Activated effector memory CD4-positive, alpha-beta T cell treated with Interleukin-2 at 50 U/mL for 16 hours (primary cell): ENCODE measurements at places on chromosomes 7 and 10.

DNA sequence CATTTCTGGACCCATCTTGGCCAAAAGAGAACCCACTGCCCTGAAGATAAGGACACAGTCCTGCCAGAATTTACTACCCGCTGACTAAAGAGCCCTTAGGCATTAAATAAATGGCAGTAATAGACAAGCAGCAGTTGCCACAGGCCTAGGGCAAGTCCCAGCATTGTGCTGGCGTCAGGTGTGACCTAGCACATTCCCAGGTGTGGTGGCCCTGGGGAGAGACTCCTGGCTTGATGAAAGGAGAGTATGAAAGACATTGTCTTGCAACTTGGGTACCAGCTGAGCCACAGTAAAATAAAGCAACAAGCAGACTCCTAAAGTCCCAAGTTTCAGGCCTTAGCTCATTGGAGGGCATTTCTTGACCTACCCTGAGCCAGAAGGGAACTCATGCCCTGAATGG, 715.7 kb upstream of the SORCS1 start:
- DNase-seq, result no peak

GRCh38 chr7:134009314-134010110, 117.6 kb upstream of the LRGUK start:
- no peak for DNase-seq

GRCh38 chr7:42573881-42574672, 337.1 kb upstream of the GLI3 start:
- DNase-seq, result no peak

DNA sequence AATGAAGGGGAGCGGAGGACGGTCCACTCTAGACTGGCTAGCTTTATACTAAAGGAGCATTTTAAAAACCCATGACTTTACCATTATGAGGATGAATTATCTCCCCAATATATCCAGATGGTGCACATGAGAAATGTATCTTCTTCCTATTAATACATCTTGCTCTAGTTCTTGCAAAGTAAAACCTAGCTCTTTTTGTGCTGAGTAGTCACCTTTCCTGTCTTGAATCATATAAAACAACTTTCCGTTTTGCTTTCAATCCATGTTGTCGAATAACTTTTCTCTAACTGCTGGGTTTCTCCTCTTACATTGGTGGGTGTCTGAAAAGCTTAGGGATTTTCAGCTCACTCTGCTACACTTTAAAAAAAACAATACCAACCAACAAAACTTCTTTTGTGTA, 96.3 kb upstream of the TAC1 start:
- no peak for DNase-seq

- DNase-seq, result no peak
These were observed 251.2 kb downstream of the POU6F2 start for GRCh38 chr7:39228946-39229345.

DNA sequence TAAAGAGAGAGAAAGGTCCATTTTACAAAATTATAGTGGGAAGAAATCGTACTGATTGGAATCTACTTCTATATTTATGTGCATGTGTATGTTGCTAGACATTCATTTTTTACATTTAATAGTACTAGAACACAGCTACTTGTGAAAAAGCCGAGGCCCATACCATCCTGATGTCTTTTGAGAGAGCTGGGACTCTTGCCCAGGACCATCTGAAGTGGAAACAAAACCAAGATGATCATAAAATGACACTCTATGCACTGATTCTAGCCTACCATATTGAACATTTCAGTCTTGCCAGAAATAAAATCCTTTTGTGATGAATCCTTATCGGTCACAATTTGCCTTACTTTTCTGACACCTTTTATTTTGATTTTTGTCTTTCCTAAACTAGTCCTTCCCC, 640.0 kb downstream of the KCNMA1 start:
- no peak for DNase-seq

GRCh38 chr10:131260031-131260430, 51.5 kb downstream of the TCERG1L start:
- no peak for DNase-seq

GRCh38 chr7:66043681-66044497, 31.7 kb upstream of the ASL start:
- DNase-seq, result no peak

- no peak for DNase-seq
These were observed 137.0 kb downstream of the CNNM2 start for GRCh38 chr10:103055105-103055504.

DNA sequence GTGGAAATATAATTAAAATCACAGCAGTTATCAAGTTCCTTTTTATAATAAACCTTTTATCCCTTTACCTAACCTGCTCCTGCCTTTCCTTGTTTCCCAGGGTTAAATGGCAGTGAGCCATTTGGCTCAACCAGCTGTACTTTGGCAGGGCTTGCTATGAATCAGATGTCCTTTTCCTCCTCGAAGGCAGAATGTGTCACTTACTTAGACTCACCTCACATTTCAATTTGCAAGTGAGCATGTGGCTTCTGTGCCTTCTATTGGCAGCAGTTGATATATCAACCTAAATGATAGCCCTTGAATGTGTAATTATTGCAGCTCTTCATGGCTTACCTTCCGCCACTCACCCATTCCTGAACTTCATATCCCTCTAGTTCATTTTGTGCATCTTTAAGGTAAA, 301.7 kb downstream of the CSTF2T start:
- no peak for DNase-seq

DNA sequence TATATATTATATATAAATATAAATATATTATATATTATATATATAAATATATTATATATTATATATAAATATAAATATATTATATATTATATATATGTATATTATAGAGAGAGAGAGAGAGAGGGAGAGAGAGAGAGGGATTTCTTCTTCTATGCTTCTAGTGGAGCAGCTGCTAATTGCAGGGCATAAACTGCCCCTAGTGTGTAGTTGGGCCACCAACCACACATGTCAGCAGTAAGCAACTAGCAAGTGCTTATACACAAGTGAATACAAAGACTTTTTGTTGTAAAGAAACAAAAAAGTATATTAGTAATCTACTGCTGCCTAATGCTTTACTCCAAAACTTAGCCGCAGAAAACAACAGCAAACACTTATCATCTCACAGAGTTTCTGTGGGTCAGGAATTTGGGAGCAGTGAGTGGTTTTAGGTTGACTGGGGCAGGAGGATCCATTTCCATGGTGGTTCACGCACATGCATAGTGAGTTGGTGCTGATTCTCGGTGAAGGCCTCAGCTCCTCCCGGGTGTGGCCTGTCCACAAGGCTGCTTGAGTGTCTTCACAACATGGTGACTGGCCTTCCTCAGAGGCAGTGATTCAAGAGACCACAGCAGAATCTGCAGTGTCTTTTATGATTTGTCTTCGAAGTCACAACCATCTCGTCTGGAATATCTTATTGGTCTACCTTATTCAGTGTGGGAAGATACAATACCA, 25.5 kb upstream of the BAG3 start:
- no peak for DNase-seq

GRCh38 chr7:92682903-92683539, 92.8 kb upstream of the FAM133B start:
- DNase-seq, result no peak

- no peak for DNase-seq
These were observed 440.1 kb downstream of the KCNMA1 start for GRCh38 chr10:77197544-77197943.

DNA sequence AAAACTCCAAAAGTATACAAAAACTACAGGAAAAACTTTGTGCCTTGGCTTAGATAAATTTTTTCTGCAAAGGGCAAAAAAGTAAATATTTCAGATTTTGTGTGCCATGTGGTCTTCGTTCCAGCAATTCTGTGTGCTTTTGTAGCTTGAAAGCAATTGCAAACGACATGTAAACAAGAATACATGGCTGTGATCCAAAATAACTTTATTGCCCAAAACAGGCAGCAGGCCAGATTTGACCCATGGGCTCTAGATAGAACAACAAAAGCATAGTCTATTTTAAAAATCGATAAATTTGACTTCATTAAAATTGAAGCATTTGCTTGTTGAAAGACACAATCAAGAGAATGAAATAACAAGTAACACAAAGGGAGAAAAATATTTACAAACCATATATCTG, 336.6 kb downstream of the HPSE2 start:
- no peak for DNase-seq

GRCh38 chr10:118481871-118482270, 113.6 kb downstream of the PRLHR start:
- DNase-seq, result no peak

GRCh38 chr10:88623835-88624234, 37.3 kb downstream of the LIPJ start:
- no peak for DNase-seq

DNA sequence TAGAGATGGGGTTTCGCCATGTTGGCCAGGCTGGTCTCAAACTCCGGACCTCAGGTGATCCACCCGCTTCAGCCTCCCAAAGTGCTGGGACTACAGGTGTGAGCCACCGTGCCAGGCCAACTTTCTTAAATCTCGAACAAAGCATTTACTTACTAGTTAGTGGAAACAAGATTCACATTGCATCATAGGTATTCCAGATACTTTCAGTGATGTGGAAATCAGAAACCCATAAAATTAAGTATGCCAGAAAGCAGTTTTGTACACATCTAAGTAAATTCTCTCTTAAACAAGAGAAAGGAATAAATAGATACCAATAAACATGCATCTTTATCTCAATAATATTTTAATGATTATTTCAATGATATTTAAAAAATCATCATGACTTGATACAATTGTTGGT, 75.5 kb downstream of the DGKI start:
- DNase-seq, result no peak

GRCh38 chr7:125908711-125909110, 979.1 kb upstream of the POT1 start:
- DNase-seq, result no peak

- no peak for DNase-seq
These were observed 36.2 kb downstream of the HERPUD2 start for GRCh38 chr7:35658606-35659201.

- no peak for DNase-seq
These were observed 9.1 kb downstream of the ADCYAP1R1 start for GRCh38 chr7:31061185-31061584.

DNA sequence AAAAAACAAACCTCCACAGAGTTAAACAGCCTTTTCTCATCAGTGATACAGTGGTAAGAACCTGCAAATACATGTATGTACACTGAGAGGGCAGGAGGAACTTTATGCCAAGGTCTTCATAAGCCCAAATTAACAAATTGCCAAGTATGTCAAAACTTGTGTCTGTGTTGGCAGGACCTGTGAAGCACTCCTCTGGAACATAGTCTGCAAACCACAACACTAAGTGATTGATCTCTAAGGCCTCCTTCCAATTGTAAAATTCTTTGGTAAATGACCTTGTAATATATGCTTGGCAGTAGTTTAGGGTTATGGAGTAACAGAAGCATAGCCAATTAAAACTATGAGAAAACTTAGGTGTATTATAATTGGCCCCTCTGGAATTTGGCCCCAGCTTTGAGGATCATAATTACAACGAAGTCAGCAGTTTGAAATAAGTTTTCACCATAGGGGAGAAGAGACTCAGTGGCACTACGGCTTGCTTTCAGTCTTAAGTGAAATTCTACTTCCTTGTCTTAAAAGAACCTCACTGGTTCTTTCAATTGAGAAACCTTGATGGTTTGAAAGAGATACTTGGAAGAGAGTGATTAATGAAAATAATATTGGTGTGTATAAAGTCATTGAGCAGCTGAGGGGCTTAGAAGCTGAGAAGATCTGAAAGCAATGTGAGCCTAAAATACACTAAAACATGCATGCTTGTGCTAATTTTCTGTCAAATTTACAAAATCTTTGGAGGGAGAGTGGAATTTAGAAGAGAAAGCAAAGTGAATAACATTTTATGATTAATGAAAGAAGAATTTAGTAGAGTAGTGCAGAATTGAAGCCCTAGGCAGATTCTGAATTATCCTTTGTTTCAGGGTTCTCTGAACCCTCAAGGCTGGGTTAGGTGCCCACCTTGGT, 57.6 kb downstream of the CNNM2 start:
- no peak for DNase-seq

GRCh38 chr7:150450491-150451001, at the start of gene GIMAP8:
Gene GIMAP8, plus strand, starts transcription at chr7:150450630. Its CDS starts 16,069 bp downstream, at chr7:150466699.
- DNase-seq, result peak; percentile 64

DNA sequence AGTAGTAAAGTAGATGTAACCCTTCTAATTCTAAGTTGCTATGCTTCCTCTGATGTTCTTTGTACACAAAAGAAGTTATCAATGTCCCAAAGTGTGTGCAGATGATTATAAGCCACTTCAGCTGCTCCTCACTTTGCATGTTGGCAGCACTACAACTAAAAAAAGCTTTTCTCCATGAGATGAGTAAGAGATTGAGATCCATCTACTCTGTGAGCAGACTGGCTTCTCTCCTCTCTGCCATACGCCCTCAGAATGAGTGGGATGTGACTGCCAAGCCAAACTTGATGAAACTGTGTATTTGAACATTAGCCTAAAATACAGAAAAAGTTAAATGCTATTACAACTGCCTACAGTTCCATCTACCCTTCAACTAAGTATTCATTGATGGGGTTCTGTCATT, 102.9 kb upstream of the ETV1 start:
- DNase-seq, result no peak

DNA sequence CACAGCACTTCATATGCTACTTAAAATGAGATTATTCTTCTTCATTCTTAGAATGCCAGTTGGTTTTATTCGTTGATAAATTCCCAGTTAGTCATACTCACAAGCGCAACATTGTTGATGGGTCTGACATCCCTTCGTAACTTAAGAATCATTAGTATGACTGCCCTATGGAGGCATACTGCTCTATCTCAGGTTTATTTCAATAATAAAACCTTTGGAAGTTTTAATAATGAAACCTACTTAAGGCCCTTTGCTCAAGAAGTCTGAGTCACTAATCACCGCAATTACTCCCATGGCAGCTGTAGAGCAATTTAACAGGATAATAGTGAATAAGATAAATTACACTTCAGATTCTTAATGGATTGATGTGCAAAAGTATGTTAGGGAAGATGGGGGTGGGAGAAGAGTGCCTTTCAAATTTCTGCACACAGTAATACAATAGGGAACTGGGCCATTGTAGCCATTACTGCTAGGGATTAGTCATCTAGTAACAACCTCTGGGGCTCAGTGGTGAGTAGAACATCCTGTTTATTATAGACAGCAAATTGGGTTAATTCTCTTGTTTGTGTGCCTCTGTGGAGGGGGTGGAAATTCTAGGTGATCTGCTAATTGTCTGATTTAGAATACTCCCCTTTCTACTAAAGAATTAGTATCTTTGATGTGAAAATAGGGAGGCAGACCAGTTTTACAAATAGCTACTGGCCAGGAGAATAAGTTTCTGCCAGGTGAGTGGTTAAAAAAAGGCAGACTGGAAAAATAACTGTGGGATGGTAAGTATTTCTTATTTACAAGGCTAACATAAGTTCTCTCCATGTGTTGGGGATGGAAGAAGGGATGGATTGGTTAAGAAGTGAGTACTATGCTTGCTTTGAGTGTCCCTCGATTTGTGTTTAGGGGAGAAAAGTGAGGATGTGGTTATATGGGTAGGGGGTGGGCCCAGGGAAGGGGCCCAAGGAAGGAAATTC, 74.5 kb upstream of the VKORC1L1 start:
- no peak for DNase-seq

GRCh38 chr7:51160990-51161615, 155.5 kb downstream of the COBL start:
- DNase-seq, result peak; percentile 16

- no peak for DNase-seq
These were observed 93.6 kb upstream of the SDK1 start for GRCh38 chr7:3207387-3207902.

- DNase-seq, result no peak
These were observed 174.0 kb downstream of the CELF2 start for GRCh38 chr10:11191678-11192077.
